ENCODE measurements at places on chromosomes 5 and 9. TPM values are rescaled to one million over a fixed set of nuclear protein-coding genes. Genes with fewer than 3 reads are reported as not detected.
A peak's percentile ranks its signal among the peaks of the same experiment; 100 is the strongest.

Gene ENTREP1
- total RNA-seq = not detected

Gene SAXO1
- total RNA-seq = not detected

Gene CAVIN4
- total RNA-seq = 0.23 TPM

Gene CCDC192
- not detected for total RNA-seq

Gene DDX4
- 0.09 TPM for total RNA-seq

Gene PPP1R2B
- 0.66 TPM for total RNA-seq

Gene CACNA1B
- total RNA-seq = not detected

Gene LMNB1
- 232 TPM for total RNA-seq

Gene GABRA1
- not detected for total RNA-seq

Gene KCNT1
- total RNA-seq = not detected

Gene TAF11L12
- not detected for total RNA-seq

Gene COL5A1
- 0.11 TPM for total RNA-seq

Gene REEP2
- 11.1 TPM for total RNA-seq

Gene RETREG1
- 21.9 TPM for total RNA-seq

Gene TRIM14
- 41.5 TPM for total RNA-seq

- DNase-seq = peak; percentile 78
- peak within 1 kb of the TSS; percentile 65 for H3K27ac ChIP-seq
- H3K4me1 ChIP-seq = peaks cover 9% of the 10 kb centered on the region
- H3K4me3 ChIP-seq = peak within 1 kb of the TSS; percentile 85
- peaks cover 24% of the 10 kb centered on the region for H3K36me3 ChIP-seq
Observed at GRCh38 chr9:113376634-113377567, at the start of gene HDHD3. Gene HDHD3, minus strand, starts transcription at chr9:113376986. Its CDS starts 2,632 bp downstream, at chr9:113374354.

GRCh38 chr9:18452276-18452675 is 21.7 kb upstream of the ADAMTSL1 start:
- H3K4me1 ChIP-seq = no peaks in the 10 kb centered on the region
- DNase-seq = no peak
- H3K4me3 ChIP-seq = no peak overlapping the region
- no peak overlapping the region for H3K27ac ChIP-seq

DNA sequence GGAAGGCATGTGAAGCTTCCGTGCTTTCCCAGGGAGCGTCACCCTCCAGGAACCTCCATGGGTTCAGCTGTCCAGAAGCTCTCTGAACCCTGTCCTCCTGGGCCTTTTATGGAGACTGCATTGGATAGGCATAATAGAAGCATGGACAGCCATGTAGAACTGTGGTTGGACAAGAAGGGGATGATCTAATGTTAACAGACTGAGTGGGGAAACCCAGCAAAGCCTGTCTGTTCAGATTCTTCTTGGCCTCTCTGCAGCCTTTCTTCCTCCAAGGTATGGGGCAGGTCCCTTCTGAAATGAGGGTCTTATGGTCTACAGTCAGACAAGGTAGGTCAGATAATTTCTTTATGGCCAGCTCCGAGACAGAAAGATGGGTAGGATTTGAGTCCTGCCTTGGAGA is 59.1 kb upstream of the CTNNA1 start:
- H3K4me3 ChIP-seq = no peak overlapping the region
- H3K27me3 ChIP-seq = peaks cover 12% of the 10 kb centered on the region
- H3K27ac ChIP-seq = no peak overlapping the region

DNA sequence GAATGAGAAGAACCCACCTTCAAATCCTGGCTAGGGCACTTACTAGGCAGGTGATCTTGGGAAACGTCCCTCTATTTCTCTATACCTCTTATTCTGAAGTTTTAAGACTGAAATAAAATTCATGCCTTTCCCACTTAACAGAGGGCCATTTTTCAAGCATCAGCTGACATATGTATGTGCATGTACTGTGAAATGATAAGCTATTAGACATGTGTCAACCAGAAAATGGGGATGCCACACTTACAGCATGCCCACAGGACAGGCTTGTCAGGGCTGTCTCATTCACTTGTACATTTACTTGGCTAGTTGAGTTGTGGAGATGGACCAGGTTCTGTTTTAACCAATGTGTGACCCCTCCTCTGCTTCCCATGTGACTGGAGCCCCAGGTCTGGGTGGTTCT is 78.5 kb downstream of the C9orf152 start:
- no peak for DNase-seq
- peaks cover 17% of the 10 kb centered on the region for H3K36me3 ChIP-seq
- H3K4me1 ChIP-seq = peaks cover 59% of the 10 kb centered on the region
- no peak overlapping the region for H3K27ac ChIP-seq
- no peak overlapping the region for H3K4me3 ChIP-seq
- no peaks in the 10 kb centered on the region for H3K27me3 ChIP-seq

DNA sequence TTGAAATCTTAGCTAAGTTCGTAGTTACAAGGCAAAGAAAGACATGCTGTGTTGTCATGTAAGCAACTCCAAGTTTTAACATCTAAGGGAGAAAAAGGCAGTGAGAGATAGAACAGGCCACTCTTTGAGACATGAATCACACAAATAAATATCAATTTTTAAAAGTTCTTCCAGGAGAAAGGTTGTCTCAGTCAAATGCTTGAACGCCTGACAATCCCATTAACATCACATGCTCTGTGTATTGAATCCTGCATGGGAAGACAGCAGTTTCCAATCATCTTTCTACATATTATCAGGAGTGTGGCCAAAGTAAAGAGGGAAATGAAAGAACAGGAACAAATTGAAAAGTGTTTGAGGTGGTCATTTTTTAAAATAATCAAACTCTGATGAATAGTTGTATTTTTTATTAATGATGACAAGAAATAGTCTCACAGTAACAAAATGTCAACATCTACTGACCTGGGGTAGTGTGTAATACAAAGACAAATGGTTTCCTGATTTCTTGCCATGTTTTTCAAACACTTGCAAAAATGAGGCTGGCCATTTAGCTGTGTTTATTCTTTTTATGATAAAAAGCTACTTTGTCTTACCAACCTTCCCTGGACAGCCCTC is 6.4 kb upstream of the C6 start:
- no peak for DNase-seq
- H3K4me3 ChIP-seq = no peak overlapping the region
- H3K4me1 ChIP-seq = no peaks in the 10 kb centered on the region
- H3K36me3 ChIP-seq = no peaks in the 10 kb centered on the region
- H3K27me3 ChIP-seq = no peaks in the 10 kb centered on the region
- H3K27ac ChIP-seq = no peak overlapping the region

- no peaks in the 10 kb centered on the region for H3K36me3 ChIP-seq
- peaks cover 35% of the 10 kb centered on the region for H3K27me3 ChIP-seq
- peak overlapping the region; percentile 65 for H3K4me3 ChIP-seq
- H3K4me1 ChIP-seq = peaks cover 18% of the 10 kb centered on the region
- no peak for DNase-seq
Observed at GRCh38 chr9:127395497-127396252, 1.3 kb upstream of the SLC2A8 start.

DNA sequence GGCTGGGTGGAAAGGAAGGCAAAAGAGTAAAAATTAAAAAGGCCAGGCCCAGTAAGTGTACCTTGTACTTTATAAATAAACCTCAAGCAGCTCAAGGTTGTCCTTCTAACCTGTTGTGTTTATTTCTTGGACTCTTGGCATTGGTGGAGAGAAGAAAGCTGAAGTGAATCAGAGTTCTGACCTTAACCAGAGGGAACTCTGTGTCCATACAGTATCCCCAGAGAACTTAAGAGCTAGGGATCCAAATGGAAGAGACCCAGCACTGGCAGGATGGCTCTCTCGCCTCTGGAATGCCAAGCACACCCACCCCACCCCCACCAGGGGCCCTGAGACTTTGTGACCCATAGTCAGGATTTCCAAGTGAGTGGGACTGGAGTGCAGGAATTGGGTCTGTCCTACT is 14.2 kb downstream of the NUDT2 start:
- H3K27ac ChIP-seq = no peak overlapping the region
- peaks cover 30% of the 10 kb centered on the region for H3K36me3 ChIP-seq
- no peak for DNase-seq
- H3K4me3 ChIP-seq = no peak overlapping the region

GRCh38 chr5:156473269-156473908 is 146.4 kb downstream of the SGCD start:
- no peak overlapping the region for H3K4me3 ChIP-seq
- H3K27me3 ChIP-seq = no peaks in the 10 kb centered on the region
- no peaks in the 10 kb centered on the region for H3K4me1 ChIP-seq
- DNase-seq = no peak
- H3K36me3 ChIP-seq = no peaks in the 10 kb centered on the region

- no peaks in the 10 kb centered on the region for H3K36me3 ChIP-seq
- H3K27me3 ChIP-seq = peaks cover 16% of the 10 kb centered on the region
- no peaks in the 10 kb centered on the region for H3K4me1 ChIP-seq
- H3K27ac ChIP-seq = no peak overlapping the region
- no peak overlapping the region for H3K4me3 ChIP-seq
- no peak for DNase-seq
Observed at GRCh38 chr5:74516211-74516636, 124.3 kb downstream of the ENC1 start.

DNA sequence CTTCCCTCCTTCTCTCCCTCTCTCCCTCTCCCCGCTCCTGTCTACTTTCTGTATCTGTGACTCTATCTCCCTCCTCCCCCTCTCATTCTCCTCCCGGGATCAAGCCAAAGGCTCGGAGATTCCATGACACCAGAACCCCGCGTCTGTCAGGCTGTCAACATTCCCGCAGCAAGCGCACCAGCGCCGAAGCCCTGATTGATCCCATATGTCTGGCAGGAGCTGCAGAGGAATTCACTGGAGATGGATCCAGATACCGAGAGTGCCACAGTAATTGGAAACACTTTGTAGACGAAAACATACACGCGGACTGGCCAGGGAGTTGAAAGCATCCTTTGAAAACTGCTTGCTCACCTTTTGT is 300 bp upstream of the SVEP1 start:
- peaks cover 44% of the 10 kb centered on the region for H3K27me3 ChIP-seq
- no peak overlapping the region for H3K27ac ChIP-seq
- no peak for DNase-seq
- peaks cover 4% of the 10 kb centered on the region for H3K4me1 ChIP-seq
- no peak overlapping the region for H3K4me3 ChIP-seq
- H3K36me3 ChIP-seq = no peaks in the 10 kb centered on the region

DNA sequence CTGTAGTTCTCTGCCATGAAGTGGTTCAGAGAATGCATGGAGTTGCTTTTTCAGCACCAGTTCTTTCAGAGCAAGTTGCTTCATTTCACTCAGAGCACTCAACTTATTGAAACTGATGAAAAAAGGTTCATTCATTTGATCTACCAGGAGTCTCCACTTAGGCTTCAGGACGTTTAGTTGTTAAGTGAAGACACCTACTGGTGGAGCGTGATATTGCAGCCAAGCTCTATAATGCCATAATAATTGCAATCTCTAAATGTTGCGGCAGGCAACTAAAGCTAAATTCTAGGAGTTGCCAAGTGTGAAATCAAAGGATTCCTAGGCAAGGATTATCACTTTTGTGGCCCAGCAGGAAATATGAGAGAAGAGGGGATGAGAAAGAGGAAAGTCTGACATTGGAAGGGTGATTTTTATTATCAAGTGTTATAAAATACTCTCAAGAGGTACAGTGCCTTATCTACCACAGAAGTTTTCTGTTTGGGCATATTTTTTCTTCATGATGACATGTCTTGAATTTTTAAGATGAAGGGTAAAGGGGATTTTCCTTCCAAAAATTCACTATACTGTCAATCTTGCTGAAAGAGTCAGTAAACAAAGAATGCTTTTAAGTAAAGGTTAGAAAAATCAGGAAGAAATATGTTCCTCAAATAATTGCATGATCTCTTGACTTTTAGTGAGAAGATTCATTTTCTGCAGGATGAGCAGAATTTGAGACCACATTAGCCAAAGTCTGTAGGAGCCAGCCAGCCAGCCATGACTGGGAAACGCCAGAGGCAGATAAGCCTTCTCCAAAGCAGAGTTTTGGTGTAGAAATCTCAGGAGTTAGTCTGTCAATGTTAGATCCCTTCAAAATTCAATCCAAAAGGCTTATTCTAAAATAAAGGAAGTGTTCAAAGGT is 83.4 kb downstream of the SH3PXD2B start:
- H3K27me3 ChIP-seq = no peaks in the 10 kb centered on the region
- no peak overlapping the region for H3K27ac ChIP-seq
- H3K4me1 ChIP-seq = no peaks in the 10 kb centered on the region
- no peak overlapping the region for H3K4me3 ChIP-seq
- no peak for DNase-seq

DNA sequence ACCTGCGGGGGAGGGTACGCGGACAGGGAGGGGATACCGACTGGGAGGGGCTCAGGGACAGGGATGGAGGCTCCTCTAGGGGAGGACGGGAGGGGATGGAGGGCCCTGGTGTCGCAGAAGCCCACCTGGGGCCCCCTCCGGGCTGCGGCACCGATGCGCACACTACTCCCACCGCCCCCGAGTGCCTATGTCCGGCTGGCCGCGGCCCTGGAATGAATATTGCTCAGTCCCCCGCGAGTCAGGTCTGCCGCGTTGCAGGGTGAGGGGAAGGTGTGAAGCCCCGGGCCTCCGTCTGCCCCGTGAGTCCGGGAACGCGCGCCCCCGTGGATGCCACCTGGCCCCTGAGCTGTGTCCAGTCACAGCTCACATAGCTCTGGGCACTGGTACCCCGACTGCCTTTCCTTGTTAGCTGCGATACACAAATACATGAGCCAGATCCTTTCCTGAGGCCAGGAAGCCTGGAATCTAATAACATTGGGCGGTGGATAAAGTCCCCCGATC is 44.5 kb upstream of the PRSS3 start:
- H3K4me3 ChIP-seq = no peak overlapping the region
- H3K36me3 ChIP-seq = no peaks in the 10 kb centered on the region
- DNase-seq = no peak
- H3K4me1 ChIP-seq = peaks cover 41% of the 10 kb centered on the region

DNA sequence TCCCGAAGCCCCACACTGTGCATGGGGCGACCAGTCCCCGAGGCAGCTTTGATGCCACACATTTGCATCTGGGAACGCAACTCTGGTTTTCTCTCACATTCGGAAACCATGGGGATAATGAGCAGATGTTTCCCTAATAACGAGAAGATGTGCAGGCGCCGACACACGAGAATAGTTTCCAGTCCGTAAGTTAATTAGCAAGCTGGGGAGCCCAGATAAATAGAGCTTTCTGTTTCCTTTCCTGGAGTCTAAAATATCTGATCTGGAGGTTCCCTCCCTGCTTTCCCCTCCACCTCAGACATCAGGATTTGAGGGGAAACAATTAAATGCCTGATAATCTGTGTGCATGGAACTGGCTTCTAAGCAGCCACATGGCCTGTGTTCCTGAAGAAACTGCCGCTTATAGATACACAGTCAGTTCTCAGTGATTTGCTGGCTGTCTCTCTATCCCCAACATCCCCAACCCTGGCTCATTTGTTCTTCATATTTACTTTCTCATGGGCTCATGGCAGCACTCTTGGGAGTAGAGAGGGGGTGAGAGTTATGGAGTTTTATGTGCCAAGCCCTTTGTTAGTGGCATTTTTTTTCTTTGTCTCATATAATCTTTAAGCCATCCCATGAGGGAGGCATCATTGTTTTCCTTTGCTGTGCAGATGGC is 62.8 kb downstream of the PDZD2 start:
- DNase-seq = no peak
- H3K27me3 ChIP-seq = no peaks in the 10 kb centered on the region
- H3K27ac ChIP-seq = no peak overlapping the region
- no peak overlapping the region for H3K4me3 ChIP-seq
